Choroid plexus epithelial cell (primary cell): ENCODE measurements at places on chromosomes 3 and 15.

GRCh38 chr3:24167429-24167828 lies 222.3 kb downstream of the NR1D2 start:
- no peak for DNase-seq

DNA sequence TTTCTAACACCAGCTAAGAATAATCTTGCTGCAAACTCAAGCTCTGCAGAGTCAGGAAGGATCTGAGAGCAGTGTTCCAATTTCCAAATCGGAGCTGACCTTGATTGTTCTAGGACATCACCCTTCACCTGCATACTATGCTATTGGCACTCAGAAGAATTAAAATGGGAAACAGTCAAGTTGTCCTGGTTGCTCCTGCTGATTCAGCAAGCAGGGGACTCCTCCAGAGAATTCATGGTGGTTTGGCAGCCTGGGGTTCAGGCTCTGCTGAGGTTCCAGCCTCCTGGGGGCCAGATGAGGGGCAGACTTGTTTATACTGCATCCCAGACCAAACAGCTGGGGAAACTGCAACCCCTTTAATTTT lies 213.7 kb upstream of the ADAMTS9 start:
- peak; percentile 52 for DNase-seq

GRCh38 chr3:148606979-148607378 lies 90.7 kb upstream of the AGTR1 start:
- peak; percentile 52 for DNase-seq

DNA sequence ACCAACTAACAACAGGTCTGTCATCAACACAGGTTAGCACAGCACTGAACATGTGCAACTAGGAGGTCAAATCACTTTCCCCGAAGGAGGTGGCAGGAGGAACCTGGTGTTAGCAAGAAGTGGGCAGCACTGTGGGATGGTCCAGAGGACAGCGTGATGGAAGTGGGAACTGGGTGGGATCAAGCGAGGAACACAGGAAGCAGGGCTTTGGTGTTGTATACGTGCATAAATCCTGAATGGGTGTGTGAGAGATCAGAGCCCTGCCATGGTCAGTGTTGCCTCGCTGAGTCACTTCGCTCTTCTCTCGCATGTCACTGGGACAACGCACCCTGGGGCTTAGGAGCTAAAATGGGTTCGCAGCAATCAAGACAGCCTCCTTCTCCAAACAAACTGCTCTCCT lies 62.1 kb downstream of the MOBP start:
- no peak for DNase-seq

DNA sequence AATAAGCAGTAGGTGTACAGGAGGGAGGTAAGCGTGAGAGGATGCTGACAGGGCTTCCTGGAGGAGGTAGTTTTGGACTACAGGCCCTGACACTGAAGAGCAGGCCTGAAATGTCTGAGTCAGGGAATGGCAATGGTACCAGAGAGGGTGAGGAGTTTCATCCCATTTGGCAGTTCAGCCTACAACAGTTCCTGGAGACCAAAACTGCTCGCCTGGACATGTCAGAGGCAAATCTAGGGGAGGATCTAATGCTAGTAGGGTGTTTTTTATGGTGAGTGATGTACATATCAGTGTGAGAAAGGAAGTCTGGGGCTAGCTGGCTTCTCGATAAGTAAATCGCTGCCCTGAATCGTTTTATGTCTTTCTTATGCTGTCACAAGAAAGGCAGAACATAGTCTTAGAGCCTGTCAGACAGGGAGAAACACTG lies 13.8 kb upstream of the TNFSF10 start:
- DNase-seq: no peak

- DNase-seq: no peak
These were observed 28.4 kb downstream of the CPN2 start for GRCh38 chr3:194322678-194323211.

- DNase-seq: peak; percentile 76
These were observed 150.8 kb upstream of the KCNMB2 start for GRCh38 chr3:178385280-178385952.

DNA sequence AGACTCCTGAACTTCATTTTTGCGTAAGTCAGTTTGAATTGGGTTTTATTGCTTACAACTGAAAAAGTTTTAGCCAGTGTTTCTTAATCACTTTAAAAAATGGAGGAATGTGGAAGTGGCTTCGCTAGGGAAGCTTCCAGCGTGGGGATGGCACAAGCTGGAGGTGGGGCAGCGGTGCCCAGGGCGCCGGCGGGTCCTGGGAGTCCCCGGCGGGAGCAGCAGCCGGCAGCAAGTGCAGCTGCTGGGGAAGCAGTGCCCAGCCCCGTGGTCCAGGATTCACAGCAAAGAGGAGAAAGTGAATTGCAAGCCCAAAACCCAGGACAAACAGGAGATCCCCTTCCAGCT lies 301.8 kb upstream of the PROK2 start:
- DNase-seq: no peak

DNA sequence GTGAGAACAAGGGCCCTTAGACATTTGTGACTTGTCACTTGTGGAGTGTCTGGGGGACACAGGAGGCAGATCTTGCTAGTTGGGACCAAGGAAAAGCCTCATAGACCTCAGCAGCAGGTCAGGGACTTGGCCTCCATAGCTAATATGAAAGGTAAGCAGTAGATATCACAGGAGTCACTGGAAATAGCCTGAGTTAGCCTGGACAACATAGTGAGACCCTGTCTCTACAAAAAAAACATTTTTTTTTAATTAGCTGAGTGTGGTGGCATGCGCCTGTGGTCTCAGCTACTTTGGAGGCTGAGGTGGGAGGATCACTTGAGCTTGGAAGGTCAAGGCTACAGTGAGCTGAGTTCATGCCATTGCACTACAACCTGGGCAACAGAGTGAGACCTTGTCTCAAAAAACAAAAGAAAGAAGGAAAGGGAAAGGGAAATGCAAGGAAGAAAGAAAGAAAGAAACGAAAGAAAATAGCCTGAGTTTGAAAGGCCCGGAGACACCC lies 37.1 kb upstream of the CLK3 start:
- no peak for DNase-seq

GRCh38 chr15:81869161-81869954 lies 176.5 kb downstream of the MEX3B start:
- no peak for DNase-seq

- no peak for DNase-seq
These were observed 48.0 kb downstream of the TPRA1 start for GRCh38 chr3:127542441-127542952.

- no peak for DNase-seq
These were observed 172.5 kb upstream of the CDIN1 start for GRCh38 chr15:36406911-36407310.

DNA sequence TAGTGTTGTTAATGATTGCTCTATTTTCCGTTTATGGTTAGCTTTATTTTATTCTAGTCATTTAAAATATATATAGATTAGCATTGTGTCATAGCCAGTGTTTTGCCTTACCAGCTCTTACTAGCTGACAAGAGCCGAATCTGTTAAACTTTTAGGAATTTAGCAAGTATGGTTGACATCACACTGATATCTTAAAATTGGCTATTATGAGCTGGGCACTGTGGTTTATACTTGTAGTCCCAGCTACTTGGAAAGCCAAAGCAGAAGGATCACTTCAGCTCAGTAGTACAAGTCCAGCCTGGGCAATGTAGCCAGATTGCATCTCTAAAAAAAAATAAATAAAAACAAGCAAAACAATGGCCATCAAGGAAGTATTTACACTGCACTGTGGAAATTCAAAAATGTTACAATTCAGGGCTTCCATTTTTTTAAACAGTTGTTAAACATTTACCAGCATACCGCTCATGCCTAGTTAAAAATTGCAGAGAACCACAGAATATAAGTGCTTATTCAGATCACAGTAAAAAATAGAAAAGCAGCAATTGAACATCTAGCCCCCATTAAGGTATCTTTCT lies 208.4 kb upstream of the CGNL1 start:
- no peak for DNase-seq

DNA sequence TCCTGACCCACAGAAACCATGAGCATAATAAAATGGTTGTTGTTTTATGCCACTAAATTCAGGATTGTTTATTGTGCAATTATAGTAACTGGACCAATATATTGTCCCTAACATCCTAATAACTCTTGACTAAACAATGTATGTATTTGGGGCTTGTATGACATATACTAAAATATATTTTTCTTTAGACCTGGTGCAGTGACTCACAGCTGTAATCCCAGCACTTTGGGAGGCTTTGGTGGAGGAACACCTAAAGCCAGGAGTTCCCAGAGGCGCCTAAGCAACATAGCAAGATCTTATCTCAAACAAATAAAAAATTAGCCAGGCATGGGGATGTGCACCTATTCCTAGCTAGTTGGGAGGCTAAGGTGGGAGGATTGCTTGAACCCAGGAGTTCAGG lies 180.4 kb downstream of the SUCNR1 start:
- no peak for DNase-seq

DNA sequence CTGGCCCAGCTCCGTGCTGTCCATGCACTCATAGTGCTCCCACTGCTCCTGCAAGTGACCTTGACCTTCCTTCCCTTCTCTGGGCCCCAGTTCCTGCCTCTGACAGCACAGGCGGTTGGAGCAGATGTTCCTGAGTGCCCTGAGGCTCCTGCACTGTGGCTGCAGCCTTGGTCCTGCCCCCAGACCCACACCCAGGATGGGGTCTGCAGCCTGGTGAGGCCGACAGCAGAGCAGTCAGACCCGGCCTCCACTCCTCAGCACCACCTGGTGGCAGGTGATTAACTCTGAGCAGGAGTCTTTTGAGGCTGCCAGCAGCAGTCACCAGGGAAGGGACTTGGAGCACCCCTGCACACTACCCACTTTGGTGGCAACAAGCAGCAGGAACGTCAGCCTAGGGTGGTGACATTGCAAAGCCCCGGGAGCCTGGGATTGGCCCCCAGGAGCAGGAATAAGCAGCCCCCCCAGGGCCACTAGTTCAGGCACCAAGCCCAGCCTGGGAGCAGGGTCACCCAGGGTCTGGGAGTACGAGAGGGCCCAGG lies 64.6 kb downstream of the CYP11A1 start:
- DNase-seq: peak; percentile 53

- no peak for DNase-seq
These were observed 204.3 kb upstream of the STAC start for GRCh38 chr3:36175916-36176461.

GRCh38 chr15:75930866-75931265 lies 27.2 kb downstream of the FBXO22 start:
- no peak for DNase-seq

DNA sequence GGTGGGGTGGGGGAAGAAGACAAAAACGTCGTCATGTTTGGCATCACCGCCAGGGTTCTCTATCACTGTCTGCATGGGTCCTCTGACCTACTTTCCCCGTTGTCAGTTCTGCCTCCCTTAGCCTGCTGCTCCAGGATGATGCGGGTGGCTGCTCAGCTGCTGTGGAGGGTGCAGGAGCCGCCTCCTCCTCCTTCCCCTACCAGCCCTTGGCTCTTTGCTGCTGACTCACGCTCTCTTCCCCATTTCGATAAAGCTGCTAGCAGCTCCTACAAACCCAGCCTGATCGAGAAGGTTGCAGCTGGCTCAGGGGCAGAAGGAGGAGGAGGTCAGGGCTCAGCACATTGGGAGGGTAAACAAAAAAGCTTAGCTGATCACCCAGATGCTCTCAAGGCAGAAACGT lies 49.5 kb upstream of the SEC13 start:
- peak; percentile 60 for DNase-seq

- peak; percentile 95 for DNase-seq
These were observed 103.2 kb upstream of the TJP1 start for GRCh38 chr15:29925227-29926082.

GRCh38 chr3:44902628-44903027 lies 28.2 kb downstream of the TGM4 start:
- DNase-seq: no peak

GRCh38 chr15:67769497-67770357 lies 55.6 kb upstream of the SKOR1 start:
- no peak for DNase-seq

- DNase-seq: no peak
These were observed 37.2 kb downstream of the ACAP2 start for GRCh38 chr3:195405651-195406050.

DNA sequence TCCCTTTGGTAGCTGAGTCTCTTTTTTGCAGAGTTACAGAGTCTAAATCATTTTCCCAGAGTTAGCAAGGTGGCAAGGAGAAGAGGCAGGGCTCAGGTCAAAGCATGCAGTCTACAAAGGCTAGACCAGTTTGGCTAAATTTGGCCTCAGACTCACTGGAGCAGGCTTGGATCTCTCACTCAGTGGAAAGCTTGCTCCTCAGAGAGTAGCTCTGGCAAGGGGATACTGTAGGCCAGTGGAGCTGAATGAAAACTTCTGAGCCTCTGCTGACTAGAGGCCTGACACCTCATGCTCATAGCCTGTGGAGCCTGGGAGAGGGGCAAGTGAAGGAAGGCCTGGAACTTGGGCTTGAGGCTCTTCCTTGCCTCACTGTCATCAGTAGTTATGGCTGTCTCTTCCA lies 101.0 kb downstream of the MOBP start:
- DNase-seq: no peak

GRCh38 chr3:58323529-58324390 lies 8.9 kb upstream of the PXK start:
- no peak for DNase-seq

GRCh38 chr15:79370716-79371115 lies 59.8 kb downstream of the TMED3 start:
- peak; percentile 86 for DNase-seq

GRCh38 chr3:115321400-115321805 lies 174.3 kb upstream of the ZBTB20 start:
- DNase-seq: peak; percentile 49

- peak; percentile 84 for DNase-seq
These were observed 300.6 kb downstream of the SATB1 start for GRCh38 chr3:18124501-18124900.

DNA sequence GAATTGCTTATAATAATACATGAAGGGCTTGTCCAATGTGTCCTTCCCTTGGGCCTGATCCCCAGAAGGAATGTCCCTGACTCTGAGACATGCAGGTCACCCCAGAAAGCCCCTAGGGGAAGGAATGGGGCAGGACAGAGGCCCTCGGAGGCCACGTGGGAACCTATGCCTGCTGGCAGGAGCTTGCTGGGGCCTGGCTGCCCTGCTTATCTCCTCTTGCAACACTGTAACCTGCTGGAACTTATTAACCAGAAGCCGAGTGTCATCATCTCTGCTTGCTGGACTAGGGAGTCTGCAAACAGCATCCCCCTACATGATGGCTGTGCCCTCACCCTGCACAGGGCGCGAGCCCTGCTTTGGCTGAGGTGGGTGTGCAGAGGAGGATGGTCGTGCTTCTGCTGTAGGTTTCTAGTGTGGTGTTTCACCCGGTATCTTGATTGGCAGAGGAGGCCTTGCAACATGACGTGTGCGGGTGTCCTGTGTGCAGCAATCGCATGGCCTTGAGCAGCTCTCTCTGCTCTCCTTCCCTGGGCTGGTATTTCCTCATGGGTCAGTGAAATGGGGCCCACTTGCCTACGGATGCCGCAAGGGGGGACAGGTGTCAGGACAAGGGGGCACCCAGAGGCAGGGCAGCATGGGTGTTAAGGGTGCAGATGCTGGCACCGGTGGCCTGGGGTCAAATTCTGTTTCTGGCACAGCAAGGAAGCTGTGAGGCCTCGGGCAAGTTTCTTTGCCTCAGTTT lies 5.0 kb downstream of the CHST13 start:
- peak; percentile 15 for DNase-seq

- no peak for DNase-seq
These were observed 28.1 kb downstream of the SPINK8 start for GRCh38 chr3:48305396-48305795.

- DNase-seq: no peak
These were observed 136.3 kb downstream of the DIPK2A start for GRCh38 chr3:144107923-144108322.
